Naive B cell (primary cell): ENCODE measurements at places on chromosomes 6 and 20.

DNA sequence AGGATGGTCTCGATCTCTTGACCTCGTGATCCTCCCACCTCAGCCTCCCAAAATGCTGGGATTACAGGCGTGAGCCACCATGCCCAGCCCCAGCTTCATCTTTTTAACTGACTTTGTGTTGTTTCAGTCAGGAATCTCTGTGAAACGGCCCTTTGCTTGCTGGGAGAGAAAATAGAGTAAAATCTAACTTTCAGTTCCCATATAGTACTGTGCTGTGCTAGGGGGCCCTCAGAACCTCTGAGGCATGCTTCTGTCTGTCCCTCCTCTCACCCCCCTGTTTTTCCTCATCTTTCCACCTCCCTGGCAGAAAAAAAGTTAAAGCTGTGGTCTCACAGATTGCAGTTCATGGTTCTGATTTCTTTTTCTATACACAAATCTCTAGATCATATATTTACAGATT lies 48.4 kb downstream of the LRP11 start:
- DNase-seq: no peak

GRCh38 chr6:24426729-24427446 lies 24.2 kb downstream of the MRS2 start:
- DNase-seq: no peak

DNA sequence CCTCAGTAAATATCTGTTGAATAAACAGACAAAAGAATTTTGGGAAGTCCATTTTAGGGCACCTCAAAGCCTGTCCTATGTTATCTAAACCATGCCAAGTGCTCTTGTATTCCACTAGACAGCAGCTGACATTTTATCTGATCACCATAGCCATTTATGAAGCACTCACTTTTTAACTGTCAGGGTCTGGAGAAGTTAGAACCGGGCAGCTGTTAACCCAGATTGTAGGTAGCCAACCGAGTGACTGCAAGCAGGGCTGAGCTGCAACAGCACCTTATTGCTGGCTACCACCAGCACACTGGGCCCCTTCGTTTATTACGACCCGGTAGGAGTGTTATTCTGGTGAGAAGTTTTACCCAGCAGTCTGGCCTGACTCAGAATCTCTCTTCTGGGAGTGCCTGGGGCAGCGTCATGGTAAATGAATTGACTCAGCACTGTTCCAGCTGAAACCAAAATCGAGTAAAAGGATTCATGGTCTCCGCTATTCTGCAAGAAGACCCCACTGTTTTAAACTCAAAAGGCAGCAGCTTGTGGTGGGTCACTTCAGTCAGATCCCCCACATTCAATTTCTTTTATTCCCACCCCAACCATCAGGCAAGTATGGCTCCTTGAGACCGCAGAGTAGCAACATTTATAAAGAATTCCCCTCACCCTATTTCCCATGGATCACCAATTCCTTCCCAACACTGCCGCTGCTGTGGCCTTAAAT lies 1.7 kb downstream of the UBE2V1 start:
- DNase-seq: no peak

DNA sequence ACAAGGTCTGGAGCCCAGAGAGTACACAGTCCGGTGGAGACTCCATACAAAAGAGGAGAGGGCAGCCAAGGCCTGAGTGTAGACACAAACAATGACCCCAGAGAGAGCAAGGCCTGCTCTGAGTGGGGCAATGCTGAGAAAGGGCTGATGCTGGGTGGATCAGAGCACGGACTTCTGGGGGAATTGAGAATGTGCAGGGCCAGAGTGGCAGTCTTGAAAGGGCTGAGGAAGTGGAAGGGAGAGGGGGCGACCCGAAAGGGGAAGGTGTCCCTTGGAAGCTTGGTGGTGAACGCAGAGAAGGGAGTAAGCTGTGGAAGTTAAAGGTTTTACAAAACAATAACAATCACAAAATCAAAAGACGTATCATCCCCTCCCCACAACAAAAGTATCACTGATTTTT lies 12.0 kb upstream of the GRM4 start:
- no peak for DNase-seq

GRCh38 chr6:1560281-1561058 lies 49.2 kb upstream of the FOXC1 start:
- no peak for DNase-seq

DNA sequence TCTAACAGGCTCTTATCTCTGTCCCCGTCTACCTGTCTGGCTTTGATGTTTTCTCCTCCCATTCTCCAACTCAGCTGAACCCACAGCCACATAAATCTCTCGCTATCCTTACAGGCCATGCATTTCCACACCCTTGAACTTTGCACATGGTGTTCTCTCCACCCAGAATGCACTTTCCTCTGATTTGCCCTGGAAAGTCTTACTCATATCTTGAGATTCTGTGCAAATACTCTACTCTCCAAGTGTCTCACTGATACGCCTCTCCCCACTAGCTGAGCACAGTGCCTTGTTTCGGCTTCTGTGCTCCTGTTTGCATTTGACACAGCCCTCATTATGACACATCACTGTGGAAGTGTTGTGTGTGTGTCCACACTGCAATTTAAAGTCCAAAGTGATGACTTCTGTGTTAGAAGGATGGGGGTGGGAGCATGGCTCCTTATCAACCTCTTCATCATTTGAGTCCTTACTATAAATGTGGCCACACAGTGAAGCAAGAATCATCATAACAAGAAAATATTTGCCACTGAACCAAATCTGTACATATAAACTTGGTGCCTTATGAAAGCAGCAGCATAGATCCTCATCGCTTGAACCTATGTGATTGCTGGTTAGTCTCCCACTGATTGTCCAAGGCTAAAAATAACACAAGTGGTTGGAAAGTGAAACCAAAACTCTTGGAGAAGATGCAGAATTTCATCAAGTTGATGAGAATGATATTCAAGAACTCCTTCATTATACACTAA lies 5.5 kb upstream of the PRELID3B start:
- no peak for DNase-seq

DNA sequence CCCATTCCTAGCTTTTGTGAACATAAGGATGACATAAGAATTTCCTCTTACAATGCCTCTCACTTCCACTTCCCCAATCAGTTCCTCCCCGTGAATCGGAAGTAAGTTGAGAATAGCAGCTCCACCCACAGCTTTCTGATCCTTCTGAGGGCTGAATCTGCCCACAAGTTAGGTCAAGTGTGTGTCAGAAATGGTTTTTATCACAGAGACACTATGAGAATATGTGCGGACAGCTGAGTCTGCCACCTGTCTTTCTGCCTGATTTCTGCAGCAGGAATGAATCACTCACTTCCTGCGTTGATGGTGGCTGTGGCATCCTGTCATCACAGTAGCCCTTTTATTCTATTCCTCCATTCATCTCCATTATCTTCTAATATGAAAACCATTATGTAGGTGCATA lies 70.2 kb downstream of the RIN2 start:
- peak; percentile 68 for DNase-seq

DNA sequence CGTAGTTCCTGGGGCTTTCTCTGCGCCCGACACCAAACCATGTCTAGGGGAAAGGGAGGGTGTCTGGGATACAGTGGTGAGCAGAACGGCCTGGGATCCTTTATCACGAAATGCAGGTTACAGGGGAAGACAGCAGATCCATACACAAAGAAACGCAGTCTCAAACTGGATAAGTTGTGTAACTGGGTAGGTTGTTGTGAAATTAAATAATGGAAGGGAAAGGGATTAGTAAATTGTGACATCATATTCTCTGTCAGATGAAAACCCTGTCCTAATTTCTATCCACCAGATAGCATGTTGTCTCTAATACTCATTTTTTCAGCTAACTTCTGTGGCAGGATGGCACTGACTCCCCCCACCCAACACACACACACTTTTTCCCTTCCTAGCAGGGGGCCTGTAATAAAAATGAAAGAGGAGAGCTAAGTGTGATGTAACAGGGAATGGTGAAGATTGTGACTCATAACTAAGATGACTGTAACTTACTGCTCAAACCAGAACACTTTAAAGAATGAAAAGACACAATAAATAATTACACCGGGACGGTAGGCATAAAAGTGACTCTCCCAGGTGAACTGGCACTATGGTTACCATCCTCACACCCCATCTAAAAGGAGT lies 769 bp upstream of the TRPC4AP start:
- DNase-seq: no peak

- peak; percentile 52 for DNase-seq
Observed at GRCh38 chr6:44253307-44254101, 3.8 kb downstream of the SLC35B2 start.

GRCh38 chr20:48709744-48710143 lies 118.1 kb downstream of the PREX1 start:
- DNase-seq: no peak

DNA sequence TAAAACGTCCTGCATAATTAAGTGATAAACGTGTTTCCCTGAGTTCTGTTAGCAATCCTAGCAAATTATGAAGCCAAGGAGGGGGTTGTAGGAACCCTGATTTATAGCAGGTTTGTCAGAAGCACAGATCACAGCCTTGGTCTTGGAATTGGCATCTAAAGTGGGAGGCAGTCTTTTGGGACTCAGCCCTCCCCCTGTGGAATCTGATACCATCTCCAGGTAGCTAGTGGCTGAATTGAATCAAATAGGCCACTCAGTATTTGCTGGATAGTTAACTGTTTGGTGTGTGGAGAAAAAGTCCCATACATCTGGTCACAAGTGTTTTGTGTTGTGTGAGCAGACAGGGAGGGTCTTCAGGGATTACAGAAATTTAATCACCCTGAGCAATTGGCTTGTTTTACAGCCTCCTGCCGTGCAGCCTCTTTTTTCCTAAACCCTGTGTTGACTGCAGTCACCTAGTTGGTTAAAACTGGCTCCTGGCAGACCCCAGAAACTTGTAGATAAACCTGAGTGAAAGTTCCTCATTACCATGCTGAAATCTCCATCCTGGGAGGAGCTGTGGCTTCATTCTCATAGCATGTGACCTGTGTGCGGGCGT lies 19.0 kb upstream of the KIFC1 start:
- no peak for DNase-seq

DNA sequence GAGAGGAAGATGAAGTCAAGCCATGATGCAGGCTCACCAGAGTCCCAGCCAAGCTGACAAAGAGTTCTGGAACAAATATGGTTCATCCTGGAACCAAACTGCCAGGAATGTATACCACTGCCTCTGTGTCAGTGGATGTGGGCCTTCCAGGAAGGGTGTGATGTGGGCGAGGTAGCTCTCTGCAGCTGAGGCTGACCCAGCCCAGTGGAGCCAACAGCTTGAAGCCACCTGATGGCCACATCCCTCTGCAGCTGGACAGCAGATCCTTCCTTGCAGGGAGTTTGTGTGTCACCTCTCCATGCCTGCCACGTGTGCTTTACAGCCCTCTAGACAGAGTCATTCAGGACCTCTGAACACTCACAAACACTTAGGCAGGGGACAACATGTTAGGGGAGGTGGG lies 142.0 kb upstream of the RIN2 start:
- DNase-seq: no peak

GRCh38 chr20:56249244-56249955 lies 868 bp downstream of the MC3R start:
- DNase-seq: no peak

GRCh38 chr20:51914758-51915157 lies 112.4 kb upstream of the SALL4 start:
- no peak for DNase-seq

DNA sequence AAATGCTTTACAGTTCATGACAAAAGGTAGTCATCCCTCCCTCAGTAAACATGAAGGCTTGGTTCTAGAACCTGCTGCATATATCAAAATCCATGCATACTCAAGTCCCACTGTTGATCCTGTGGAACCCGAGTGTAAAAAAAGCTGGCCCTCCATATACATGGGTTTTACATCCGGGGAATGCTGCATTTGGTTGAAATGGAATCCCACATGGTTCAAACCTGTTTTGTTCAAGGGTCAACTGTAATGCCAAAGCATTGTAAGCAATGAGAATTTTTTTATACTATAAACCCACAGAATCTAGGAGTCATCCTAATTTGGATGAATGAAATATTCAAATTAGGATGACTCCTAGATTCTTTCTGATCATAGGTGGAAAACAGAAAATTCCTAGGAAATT lies 5.9 kb upstream of the HDAC2 start:
- no peak for DNase-seq

GRCh38 chr6:107712237-107712664 lies 111.9 kb downstream of the SCML4 start:
- no peak for DNase-seq

GRCh38 chr6:131059486-131059885 lies 3.6 kb downstream of the EPB41L2 start:
- no peak for DNase-seq

- no peak for DNase-seq
Observed at GRCh38 chr6:126821706-126822105, 296.8 kb upstream of the RSPO3 start.

- no peak for DNase-seq
Observed at GRCh38 chr6:118899948-118900347, 6.0 kb downstream of the ASF1A start.

DNA sequence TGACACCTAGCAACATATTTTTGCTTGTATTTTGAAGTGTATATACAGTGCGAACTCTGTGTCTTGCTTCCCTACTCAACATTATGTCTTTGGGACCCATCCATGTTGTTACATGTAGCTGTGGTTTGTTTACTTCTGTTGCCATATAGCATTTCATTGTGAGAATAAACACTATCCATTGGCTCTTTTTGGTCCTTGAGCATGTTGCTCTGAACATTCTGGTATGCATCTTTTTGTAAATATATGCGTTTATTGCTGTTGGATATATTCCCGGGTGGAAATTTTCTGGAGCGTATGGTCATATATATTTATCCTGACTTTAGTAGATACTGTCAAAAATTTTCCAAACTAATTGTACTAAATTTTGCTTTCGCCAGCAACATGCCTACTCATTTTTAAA lies 222.5 kb upstream of the SPTLC3 start:
- no peak for DNase-seq

- no peak for DNase-seq
Observed at GRCh38 chr20:43699941-43700565, 26.7 kb downstream of the GTSF1L start.

GRCh38 chr6:12957321-12958051 lies 240.9 kb downstream of the PHACTR1 start:
- peak; percentile 11 for DNase-seq

DNA sequence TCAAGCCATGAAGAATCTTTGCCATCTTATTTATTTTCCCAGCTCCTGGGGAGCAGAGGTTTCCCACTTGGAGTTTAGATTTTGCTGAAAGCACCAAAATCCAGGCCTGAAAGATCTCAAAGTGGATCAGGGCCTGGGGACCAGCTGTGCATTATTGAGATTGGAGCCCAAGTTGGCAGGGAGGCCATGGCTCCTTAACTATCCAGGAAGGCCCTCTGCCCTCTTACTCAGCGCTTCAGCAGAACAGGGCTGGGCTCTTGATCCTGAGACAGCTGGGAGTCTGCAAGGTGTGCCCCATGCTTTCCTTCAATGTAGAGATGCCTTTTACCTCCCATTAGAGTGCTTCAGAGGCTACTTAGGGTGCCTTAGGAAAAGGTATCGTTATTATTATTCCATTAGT lies 24.6 kb downstream of the FOXO3 start:
- DNase-seq: no peak

GRCh38 chr20:34375977-34376430 lies 12.9 kb downstream of the ITCH start:
- DNase-seq: no peak

GRCh38 chr20:35271073-35271882 lies 6.6 kb downstream of the MMP24OS start:
- DNase-seq: no peak

GRCh38 chr6:39453241-39453640 lies 130.7 kb upstream of the KCNK16 start:
- no peak for DNase-seq

GRCh38 chr6:75169689-75170586 lies 35.9 kb downstream of the COL12A1 start:
- DNase-seq: no peak
